Left renal cortex interstitium (tissue), 4 donors: ENCODE measurements at places on chromosomes 6 and 20. TPM values are rescaled to one million over a fixed set of nuclear protein-coding genes. Genes with fewer than 3 reads are reported as not detected.

The RTEL1 gene
- 26.9 TPM for polyA plus RNA-seq

The VGLL2 gene
- polyA plus RNA-seq, result not detected

The FAM83C gene
- 0.04 TPM for polyA plus RNA-seq

The SMPDL3A gene
- polyA plus RNA-seq, result 13.4 TPM

The SNAP25 gene
- 6.7 TPM for polyA plus RNA-seq

The TCF21 gene
- 213 TPM for polyA plus RNA-seq

The TNXB gene
- polyA plus RNA-seq, result 4.9 TPM

The PNPLA1 gene
- 2.9 TPM for polyA plus RNA-seq

The HLA-F gene
- polyA plus RNA-seq, result 5.7 TPM
